ENCODE measurements at places on chromosomes 12 and 14.

DNA sequence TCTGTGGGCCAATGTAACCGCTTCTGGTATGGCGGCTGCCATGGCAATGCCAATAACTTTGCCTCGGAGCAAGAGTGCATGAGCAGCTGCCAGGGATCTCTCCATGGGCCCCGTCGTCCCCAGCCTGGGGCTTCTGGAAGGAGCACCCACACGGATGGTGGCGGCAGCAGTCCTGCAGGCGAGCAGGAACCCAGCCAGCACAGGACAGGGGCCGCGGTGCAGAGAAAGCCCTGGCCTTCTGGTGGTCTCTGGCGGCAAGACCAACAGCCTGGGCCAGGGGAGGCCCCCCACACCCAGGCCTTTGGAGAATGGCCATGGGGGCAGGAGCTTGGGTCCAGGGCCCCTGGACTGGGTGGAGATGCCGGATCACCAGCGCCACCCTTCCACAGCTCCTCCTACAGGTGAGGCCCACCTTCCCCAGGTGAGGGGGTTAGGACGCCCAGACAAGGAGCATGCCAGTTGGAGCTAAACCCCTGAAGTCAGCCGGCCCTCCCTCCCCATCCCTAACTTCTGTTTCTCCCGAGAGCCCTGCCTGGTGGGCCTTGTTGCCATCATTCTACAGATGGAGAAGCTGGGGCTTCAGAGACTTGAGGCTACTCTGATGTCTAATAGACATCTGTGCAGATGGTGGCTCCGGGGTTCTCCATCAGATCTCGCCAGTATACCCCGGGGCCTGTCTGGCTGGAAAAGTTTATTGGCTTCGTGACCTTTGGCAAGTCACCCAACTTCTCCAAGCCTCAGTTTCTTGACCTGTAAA is 25.3 kb downstream of the PAPLN start:
- H3K27ac ChIP-seq, result no peak overlapping the region
- no peak overlapping the region for H3K4me3 ChIP-seq
- DNase-seq, result no peak
- no peaks in the 10 kb centered on the region for H3K4me1 ChIP-seq
- no peaks in the 10 kb centered on the region for H3K36me3 ChIP-seq
- no peaks in the 10 kb centered on the region for H3K27me3 ChIP-seq

- H3K27ac ChIP-seq, result no peak overlapping the region
- peaks cover 9% of the 10 kb centered on the region for H3K4me1 ChIP-seq
- DNase-seq, result no peak
Measured at GRCh38 chr12:121440768-121441167, 40.9 kb downstream of the RNF34 start.

DNA sequence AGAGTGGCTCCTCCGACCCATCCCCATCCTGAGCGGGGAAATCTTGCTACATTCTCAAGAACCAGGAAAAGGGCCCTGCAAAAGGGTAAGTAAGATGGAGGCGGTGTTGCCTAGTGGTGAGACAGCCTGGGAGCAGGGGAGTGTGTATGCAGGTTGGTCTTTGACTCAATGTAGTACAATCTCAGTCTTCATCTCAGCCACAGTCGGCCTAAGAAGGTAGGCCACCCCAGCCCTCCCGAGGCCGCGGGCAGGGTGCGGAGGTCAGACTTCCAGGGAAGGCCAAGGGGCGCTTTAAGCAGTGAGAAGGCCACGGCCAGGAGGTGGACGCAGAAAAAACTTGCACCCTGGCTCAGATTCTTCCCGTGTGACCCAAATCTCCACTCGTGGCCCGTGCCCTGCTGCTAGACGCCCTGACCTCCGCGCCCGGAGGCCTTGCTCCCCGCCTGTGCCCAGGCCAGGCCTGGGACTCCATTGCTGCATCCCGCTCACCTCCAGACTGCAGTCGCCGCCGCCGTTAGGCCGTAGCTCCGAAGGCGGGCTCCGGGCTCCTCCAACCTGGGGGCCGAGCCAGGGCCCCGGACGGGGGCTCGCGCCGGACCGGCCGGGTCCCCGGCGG is 435 bp downstream of the FOXM1 start:
- H3K36me3 ChIP-seq, result no peaks in the 10 kb centered on the region
- H3K27me3 ChIP-seq, result no peaks in the 10 kb centered on the region
- peaks cover 28% of the 10 kb centered on the region for H3K4me1 ChIP-seq
- peak overlapping the region; percentile 90 for H3K27ac ChIP-seq
- DNase-seq, result no peak

DNA sequence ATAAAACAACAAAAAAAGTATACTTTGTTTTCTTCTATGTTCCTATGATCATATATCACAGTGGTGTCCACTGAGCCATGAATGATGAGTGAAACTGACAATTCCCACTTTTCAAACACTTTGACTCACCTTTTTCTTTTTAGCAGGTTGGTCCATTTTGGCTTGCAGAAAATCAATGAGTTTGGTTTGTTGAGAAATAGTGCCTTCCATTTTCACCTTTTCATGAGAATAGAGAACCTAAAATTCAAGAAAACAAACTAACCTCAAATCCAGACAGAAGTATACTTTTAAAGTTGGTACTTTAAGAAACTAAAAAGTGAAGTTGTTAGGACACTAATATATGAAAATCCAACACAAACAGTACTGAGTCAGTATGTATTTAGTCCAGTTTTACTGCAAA is 52.4 kb downstream of the PRKAB1 start:
- H3K27ac ChIP-seq, result no peak overlapping the region
- no peak for DNase-seq
- no peaks in the 10 kb centered on the region for H3K36me3 ChIP-seq
- H3K4me3 ChIP-seq, result no peak overlapping the region
- no peaks in the 10 kb centered on the region for H3K27me3 ChIP-seq

DNA sequence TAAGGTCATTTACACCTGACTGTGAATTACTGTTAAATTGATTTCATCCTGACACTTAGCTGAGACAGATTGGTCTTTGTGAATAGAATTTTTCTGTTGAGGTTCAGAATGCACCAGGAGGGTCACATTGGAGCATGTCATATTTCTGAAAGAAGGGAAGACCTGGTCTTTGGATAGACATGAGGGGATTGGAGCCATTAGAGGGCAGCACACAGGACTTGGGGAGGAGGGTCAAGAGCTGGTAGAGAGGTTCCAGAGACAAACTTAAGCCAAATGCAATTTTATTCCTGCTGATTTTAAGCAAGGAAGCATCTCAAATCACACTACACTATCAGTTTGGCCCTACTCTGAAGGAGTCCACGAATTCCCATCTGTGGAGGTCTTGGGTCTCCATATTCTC is 41.1 kb downstream of the GUCY2C start:
- H3K27ac ChIP-seq, result no peak overlapping the region
- H3K36me3 ChIP-seq, result no peaks in the 10 kb centered on the region
- no peak overlapping the region for H3K4me3 ChIP-seq
- H3K4me1 ChIP-seq, result no peaks in the 10 kb centered on the region
- no peaks in the 10 kb centered on the region for H3K27me3 ChIP-seq

DNA sequence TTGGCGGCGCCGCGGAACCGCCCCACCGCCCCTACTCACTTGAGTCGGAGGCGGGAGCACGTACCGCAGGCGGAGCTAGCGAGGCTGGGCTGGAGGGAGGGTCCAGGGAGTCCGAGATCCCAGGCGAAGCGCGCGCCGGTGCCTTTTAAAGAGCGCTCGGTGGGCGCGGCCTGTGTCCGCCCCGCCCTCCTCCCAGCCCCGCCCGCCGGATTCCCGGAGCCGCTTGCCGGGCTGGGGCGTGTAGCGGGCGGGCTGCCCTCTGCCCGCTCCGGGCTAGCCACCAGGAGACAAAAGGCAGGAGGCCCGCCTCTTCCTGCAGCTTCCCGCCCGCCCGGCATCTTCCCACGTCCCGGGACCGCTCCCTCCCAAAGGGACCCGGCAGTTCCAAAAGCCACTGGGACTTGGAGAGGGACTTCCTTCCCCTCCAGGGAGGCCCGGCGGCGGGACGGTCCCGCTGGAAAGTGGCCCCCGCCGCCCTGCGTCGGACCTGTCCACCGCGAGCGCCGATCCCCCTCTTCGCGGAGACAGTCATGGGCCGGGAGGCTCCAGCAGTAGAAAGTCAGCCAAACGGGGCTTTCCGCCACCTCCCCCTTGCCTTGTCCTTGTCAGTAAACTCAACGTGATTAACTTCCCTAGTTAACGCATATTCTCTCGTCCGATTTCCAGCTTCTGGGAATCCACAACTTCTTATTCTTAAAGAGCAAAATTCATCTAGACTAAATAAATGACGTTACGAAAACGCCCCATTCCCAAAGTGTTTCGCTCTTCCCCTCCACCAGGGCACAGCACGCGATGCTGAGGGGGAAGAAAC is at the start of gene CSRP2:
Gene CSRP2 (minus strand): TSS at position 121 of the 811 bp plus-strand sequence. CDS start 12,759 bp downstream, outside the sequence.
- peak within 1 kb of the TSS; percentile 68 for H3K4me3 ChIP-seq
- DNase-seq, result peak; percentile 91
- peak within 1 kb of the TSS; percentile 85 for H3K27ac ChIP-seq
- peaks cover 46% of the 10 kb centered on the region for H3K27me3 ChIP-seq
- H3K36me3 ChIP-seq, result no peaks in the 10 kb centered on the region

GRCh38 chr14:80602946-80603345 is 338.6 kb downstream of the CEP128 start:
- no peaks in the 10 kb centered on the region for H3K27me3 ChIP-seq
- H3K4me3 ChIP-seq, result no peak overlapping the region
- H3K4me1 ChIP-seq, result no peaks in the 10 kb centered on the region
- H3K36me3 ChIP-seq, result no peaks in the 10 kb centered on the region
- no peak for DNase-seq
- no peak overlapping the region for H3K27ac ChIP-seq

All from left lung (tissue), 14 donors.